ENCODE measurements at places on chromosomes 6 and 20.

GRCh38 chr6:30935018-30935417 is 3.0 kb upstream of the SFTA2 start:
- no peak for DNase-seq

GRCh38 chr6:148217921-148218320 is 124.7 kb upstream of the SASH1 start:
- no peak for DNase-seq

DNA sequence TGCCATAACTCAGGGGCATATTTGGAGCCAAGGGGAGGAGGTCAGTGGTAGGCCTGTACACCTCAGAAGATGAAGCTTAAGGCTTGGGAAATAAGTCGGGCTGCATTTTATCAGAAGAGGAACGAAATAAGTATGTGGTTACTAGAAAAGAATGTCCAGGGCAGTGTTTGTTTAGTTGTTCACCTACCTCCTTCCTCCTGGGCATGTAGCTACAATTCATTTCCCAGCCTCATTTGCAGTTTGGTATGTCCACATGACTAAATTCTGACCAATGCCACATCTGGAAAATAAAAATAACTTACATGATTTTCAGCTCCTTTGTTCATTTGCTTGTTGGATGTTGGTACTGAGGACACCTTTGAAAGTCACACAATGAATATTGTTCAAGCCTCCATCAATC is 294.5 kb upstream of the RGS17 start:
- DNase-seq: no peak

DNA sequence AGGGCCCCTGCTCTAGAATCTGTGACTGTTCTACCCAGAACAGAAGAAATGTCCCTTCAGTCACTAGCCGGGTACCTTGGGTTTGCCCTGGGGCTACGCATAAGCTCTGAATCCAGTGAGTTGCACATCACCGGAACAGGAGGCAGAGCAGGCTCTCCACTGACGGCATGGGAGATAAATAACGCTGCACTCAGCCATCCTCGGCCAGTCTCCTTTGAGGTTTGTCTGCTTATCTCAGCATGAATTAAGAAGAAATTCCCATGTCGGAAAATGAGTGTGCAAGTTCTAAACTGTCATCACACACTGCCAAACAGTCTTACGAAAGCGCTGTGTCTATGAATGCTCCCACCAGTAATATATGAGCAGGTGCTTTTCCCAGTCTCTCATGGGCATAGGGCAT is 90.8 kb downstream of the FAM50B start:
- DNase-seq: no peak

- no peak for DNase-seq
Measured at GRCh38 chr20:40532103-40532502, 156.9 kb downstream of the MAFB start.

Data from NCI-H1436 (cell line).